Keratinocyte (primary cell): ENCODE measurements at places on chromosomes 5 and 9. TPM values are rescaled to one million over a fixed set of nuclear protein-coding genes. Genes with fewer than 3 reads are reported as not detected.

- DNase-seq = no peak
- no peaks in the 10 kb centered on the region for H3K27me3 ChIP-seq
- H3K27ac ChIP-seq = no peak overlapping the region
- no peak overlapping the region for H3K4me3 ChIP-seq
- H3K36me3 ChIP-seq = peaks cover 16% of the 10 kb centered on the region
Observed at GRCh38 chr5:171874234-171874633, 88.6 kb downstream of the SMIM23 start.

Gene SPINK13
- polyA plus RNA-seq = not detected in 3 replicates

GRCh38 chr9:79617395-79617794, 45.6 kb downstream of the TLE4 start:
- H3K27ac ChIP-seq = no peak overlapping the region
- no peaks in the 10 kb centered on the region for H3K27me3 ChIP-seq
- no peak overlapping the region for H3K4me3 ChIP-seq
- DNase-seq = no peak
- H3K4me1 ChIP-seq = no peaks in the 10 kb centered on the region
- no peaks in the 10 kb centered on the region for H3K36me3 ChIP-seq

Gene TEK
- 0.01 to 0.05 TPM (median 0.03 TPM) in 3 replicates for polyA plus RNA-seq

Gene IGIP
- 0.69 to 1.5 TPM (median 1.3 TPM) in 3 replicates for polyA plus RNA-seq

DNA sequence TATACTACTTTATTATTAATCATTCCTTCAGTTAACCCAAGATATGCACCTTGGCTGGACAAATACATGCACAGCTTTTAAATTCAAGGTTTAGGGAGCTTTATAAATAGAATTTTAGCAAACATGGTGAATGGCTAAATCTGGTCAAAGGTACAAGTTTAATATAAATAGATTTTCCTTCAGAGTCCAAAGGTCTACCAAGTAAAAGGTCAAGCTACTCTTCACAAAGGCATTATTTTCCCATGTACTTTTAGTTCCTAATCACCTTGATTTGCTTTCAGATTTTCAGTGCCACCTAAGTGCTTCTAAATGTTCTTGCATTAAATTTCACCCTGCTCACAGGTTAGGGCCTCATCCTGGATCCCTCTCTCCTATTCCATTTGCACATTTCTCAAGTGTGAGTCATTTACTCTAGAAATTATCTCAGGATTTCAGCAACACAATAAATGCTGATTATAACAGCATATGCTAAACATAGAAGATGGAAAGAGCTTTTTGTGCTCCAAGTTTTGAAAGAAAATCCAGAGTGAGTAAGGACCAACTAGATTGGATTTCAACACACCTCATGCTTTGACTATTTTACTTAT, 459.4 kb upstream of the ITGA1 start:
- H3K36me3 ChIP-seq = no peaks in the 10 kb centered on the region
- no peak overlapping the region for H3K27ac ChIP-seq
- DNase-seq = no peak
- no peaks in the 10 kb centered on the region for H3K27me3 ChIP-seq

DNA sequence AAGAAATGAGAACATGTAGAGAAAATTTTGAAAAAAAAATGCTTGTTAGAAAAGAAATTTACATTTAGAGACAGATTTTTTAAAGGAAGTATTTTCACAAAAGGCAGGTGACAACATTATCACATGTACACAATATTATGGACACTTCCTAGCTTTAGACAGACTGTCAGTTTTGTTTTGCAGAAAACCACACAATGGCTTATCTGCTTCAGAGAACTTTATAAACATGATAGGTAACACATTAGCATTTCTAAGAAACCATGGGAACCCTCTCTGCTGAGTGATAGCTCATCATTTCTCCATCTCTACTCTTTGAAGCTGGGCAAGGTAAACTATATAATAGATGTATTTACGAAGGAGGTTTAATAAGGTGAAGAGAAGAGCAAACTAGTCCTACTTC, 25.6 kb downstream of the POU5F2 start:
- no peak for DNase-seq
- no peaks in the 10 kb centered on the region for H3K4me1 ChIP-seq
- H3K27me3 ChIP-seq = no peaks in the 10 kb centered on the region
- no peak overlapping the region for H3K27ac ChIP-seq
- no peak overlapping the region for H3K4me3 ChIP-seq

DNA sequence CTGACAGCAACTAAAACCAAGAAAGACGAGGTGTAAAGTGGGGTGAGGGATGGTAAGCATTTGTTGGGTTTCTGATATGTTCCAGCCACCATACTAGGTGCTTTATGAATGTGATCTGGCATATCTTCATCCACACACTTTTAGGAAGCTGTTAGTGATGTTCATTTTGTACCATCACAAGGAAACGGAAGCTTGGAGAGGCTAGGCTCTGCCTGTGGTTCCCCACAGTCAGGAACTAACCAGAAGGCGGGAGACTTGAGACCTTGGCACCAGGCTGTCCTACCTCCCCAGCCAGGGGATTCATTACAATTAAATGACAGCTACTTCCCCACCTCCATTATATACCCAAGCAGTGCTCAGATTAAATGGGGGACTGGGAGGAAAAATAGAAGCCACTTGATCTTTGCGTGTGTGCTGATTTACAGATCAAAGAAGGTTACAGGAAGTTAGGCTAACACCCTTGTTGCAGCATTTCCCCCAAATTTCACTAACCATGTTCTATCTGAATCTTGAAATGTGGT, 43.0 kb downstream of the SFXN1 start:
- no peak overlapping the region for H3K4me3 ChIP-seq
- no peak for DNase-seq
- no peaks in the 10 kb centered on the region for H3K4me1 ChIP-seq
- H3K27ac ChIP-seq = no peak overlapping the region
- no peaks in the 10 kb centered on the region for H3K27me3 ChIP-seq
- H3K36me3 ChIP-seq = peaks cover 21% of the 10 kb centered on the region

DNA sequence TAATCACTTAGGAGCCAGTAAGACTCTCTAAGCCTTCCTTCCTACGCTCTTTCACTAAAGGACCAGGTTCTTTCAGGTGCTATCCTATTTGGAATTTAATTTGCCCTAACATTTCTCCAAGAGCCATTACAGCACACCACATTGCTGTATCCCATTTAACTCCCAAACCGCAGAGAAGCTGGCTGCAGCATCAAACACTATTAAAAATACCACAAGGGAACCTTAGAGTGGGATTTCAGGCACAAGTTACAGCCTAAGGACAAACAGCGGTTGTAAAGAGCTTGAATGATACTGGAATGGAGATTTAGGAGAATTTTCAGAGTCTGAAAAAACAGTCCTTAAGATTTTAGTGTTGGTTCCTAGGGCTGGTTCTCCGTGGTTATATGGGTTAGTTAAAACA, 566.4 kb downstream of the RAB3C start:
- no peak overlapping the region for H3K27ac ChIP-seq
- no peaks in the 10 kb centered on the region for H3K27me3 ChIP-seq
- no peak for DNase-seq
- H3K4me3 ChIP-seq = no peak overlapping the region
- H3K36me3 ChIP-seq = no peaks in the 10 kb centered on the region
- no peaks in the 10 kb centered on the region for H3K4me1 ChIP-seq

DNA sequence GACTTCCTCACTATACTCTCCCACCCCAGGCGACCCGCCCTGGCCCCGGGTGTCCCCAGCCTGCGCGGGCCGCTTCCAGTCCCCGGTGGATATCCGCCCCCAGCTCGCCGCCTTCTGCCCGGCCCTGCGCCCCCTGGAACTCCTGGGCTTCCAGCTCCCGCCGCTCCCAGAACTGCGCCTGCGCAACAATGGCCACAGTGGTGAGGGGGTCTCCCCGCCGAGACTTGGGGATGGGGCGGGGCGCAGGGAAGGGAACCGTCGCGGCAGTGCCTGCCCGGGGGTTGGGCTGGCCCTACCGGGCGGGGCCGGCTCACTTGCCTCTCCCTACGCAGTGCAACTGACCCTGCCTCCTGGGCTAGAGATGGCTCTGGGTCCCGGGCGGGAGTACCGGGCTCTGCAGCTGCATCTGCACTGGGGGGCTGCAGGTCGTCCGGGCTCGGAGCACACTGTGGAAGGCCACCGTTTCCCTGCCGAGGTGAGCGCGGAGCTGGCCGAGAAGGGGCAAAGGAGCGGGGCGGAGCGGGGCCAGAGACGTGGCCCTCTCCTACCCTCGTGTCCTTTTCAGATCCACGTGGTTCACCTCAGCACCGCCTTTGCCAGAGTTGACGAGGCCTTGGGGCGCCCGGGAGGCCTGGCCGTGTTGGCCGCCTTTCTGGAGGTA, 2.1 kb downstream of the CA9 start:
- DNase-seq = no peak
- no peak overlapping the region for H3K27ac ChIP-seq
- no peaks in the 10 kb centered on the region for H3K27me3 ChIP-seq
- H3K36me3 ChIP-seq = no peaks in the 10 kb centered on the region
- H3K4me3 ChIP-seq = no peak overlapping the region

Gene TSSK1B
- polyA plus RNA-seq = 0.02 to 0.07 TPM (median 0.05 TPM) in 3 replicates

Gene COL27A1
- polyA plus RNA-seq = 10.1 to 24.1 TPM (median 14.0 TPM) in 3 replicates

Gene RNF183
- polyA plus RNA-seq = 0.10 TPM in 1 of 3 replicates, not detected in the others

GRCh38 chr5:64147849-64148441, 17.7 kb upstream of the RNF180 start:
- H3K36me3 ChIP-seq = no peaks in the 10 kb centered on the region
- H3K4me3 ChIP-seq = no peak overlapping the region
- peaks cover 18% of the 10 kb centered on the region for H3K4me1 ChIP-seq
- no peak for DNase-seq
- H3K27ac ChIP-seq = no peak overlapping the region

GRCh38 chr9:93567271-93567959, 9.0 kb upstream of the PHF2 start:
- peak overlapping the region; percentile 84 for H3K27ac ChIP-seq
- no peak for DNase-seq
- peaks cover 9% of the 10 kb centered on the region for H3K36me3 ChIP-seq
- peaks cover 10% of the 10 kb centered on the region for H3K4me1 ChIP-seq
- H3K4me3 ChIP-seq = peak overlapping the region; percentile 76

DNA sequence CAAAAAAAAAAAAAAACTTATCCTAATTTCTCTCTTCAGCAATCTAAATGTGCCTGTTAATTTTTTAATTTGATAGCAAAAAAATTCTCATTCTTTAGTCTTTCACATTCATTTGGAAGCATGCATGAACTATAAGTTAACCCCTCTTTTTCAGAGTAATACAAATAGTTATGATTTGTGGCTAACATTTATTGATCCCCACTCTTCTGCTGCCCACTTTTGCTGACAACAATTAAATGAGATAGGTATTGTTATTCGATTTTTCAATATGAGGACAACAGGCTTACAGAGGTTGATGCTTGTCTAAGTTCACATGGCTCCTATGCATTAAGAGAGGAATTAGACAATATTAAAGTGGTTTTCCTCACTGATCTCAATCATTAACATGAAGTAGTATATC, 2.9 kb upstream of the NR3C1 start:
- no peaks in the 10 kb centered on the region for H3K36me3 ChIP-seq
- no peak overlapping the region for H3K27ac ChIP-seq
- no peak overlapping the region for H3K4me3 ChIP-seq
- H3K27me3 ChIP-seq = no peaks in the 10 kb centered on the region

- H3K27ac ChIP-seq = no peak overlapping the region
- H3K36me3 ChIP-seq = no peaks in the 10 kb centered on the region
- H3K4me3 ChIP-seq = no peak overlapping the region
- H3K4me1 ChIP-seq = no peaks in the 10 kb centered on the region
Observed at GRCh38 chr9:16960084-16960483, 89.6 kb upstream of the BNC2 start.

DNA sequence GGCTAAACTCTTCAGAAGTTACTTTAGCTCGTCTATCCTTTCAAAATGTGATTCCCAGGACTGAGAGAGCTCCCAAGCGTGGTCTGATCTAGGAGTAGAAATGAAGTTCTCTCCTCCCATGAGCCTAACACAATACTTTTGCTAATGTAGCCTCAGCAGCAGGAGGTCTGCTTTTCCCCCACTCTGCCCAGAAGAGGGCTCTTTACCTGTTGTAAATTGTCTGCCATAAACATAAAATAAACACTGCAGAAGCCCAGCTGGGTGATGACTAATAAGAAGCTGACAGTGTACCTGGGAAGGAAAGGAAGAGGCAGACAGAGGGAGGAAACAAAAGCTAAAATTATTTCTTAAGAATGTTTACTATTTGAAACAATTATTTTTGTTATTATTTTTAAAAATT, 15.4 kb downstream of the SLC36A3 start:
- H3K4me1 ChIP-seq = no peaks in the 10 kb centered on the region
- no peak overlapping the region for H3K4me3 ChIP-seq
- H3K36me3 ChIP-seq = no peaks in the 10 kb centered on the region
- H3K27ac ChIP-seq = no peak overlapping the region
- DNase-seq = no peak

GRCh38 chr5:56388229-56388985, 155.3 kb upstream of the ANKRD55 start:
- no peaks in the 10 kb centered on the region for H3K27me3 ChIP-seq
- no peak overlapping the region for H3K27ac ChIP-seq
- H3K36me3 ChIP-seq = no peaks in the 10 kb centered on the region
- H3K4me3 ChIP-seq = no peak overlapping the region

DNA sequence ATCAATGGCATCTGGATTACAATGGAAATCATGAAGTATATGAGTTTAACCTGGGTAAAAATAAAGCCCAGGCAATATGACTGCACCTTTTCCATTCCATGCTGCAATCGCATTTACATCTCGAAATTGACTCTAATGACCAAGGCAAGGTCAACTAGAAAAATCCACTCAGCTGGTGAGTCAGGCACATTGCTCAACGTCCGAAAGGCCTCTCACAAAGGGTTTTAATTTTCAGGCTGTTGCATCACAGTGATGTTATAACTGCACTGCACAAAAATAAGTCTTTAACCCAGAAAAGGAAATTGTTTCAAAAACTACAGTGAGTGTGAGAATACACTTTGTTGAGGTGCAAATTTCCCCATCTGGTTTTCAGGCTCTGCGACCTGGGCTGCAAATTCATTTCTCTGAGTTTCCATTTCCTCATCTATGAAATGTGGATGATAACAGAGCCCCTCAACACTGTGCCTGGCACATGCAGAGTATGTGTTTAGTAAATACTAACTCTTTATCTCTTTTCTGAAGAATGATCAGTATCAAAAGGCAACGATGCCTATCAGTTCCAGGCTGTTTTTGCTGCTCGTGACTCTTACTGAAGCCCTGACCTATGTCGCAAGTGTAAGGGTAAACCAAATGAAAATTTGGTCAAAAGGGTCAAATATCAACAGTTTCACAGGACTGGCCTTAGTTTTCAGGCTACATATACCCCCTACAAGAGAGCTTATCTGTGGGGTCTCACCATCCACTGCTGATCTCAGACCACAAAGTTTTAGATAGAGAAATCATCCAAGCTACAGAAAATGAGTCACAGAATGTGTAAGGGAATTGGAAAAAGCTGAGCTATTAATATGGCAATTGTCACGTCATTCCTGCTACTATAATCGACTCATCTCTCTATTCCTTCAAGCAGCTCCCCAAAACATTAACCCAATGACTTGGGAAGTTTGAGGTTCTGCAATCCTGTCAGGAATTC, 4.1 kb downstream of the NFIL3 start:
- no peaks in the 10 kb centered on the region for H3K27me3 ChIP-seq
- H3K27ac ChIP-seq = peak overlapping the region; percentile 27
- no peak for DNase-seq
- peaks cover 27% of the 10 kb centered on the region for H3K4me1 ChIP-seq
- no peaks in the 10 kb centered on the region for H3K36me3 ChIP-seq

GRCh38 chr9:98107926-98108325, 11.1 kb downstream of the TRIM14 start:
- DNase-seq = no peak
- no peaks in the 10 kb centered on the region for H3K27me3 ChIP-seq
- no peak overlapping the region for H3K27ac ChIP-seq
- H3K4me1 ChIP-seq = no peaks in the 10 kb centered on the region
- H3K4me3 ChIP-seq = no peak overlapping the region
